Nasal cavity respiratory epithelium epithelial cell of viscerocranial mucosa (primary cell): ENCODE measurements at places on chromosomes 2 and 18. TPM values are rescaled to one million over a fixed set of nuclear protein-coding genes. Genes with fewer than 3 reads are reported as not detected.

Gene SCTR
- total RNA-seq: not detected in 2 replicates

Gene SPDYA
- total RNA-seq: 0.68 and 2.1 TPM in 2 replicates

Gene VWA3B
- total RNA-seq: 0.07 and 0.34 TPM in 2 replicates

Gene ONECUT2
- under 0.01 and 0.07 TPM in 2 replicates for total RNA-seq

Gene SCN7A
- total RNA-seq: under 0.01 TPM in 1 of 2 replicates, not detected in the other

Gene IL1RN
- 53.7 and 106 TPM in 2 replicates for total RNA-seq

Gene IMP4
- 142 and 159 TPM in 2 replicates for total RNA-seq
